GM13977 (cell line): ENCODE measurements at places on chromosomes 5 and 9.

- no peak for DNase-seq
These were observed 182.8 kb upstream of the GDNF start for GRCh38 chr5:38022631-38023030.

GRCh38 chr5:89662499-89662898 is 747.1 kb downstream of the CETN3 start:
- no peak for DNase-seq

DNA sequence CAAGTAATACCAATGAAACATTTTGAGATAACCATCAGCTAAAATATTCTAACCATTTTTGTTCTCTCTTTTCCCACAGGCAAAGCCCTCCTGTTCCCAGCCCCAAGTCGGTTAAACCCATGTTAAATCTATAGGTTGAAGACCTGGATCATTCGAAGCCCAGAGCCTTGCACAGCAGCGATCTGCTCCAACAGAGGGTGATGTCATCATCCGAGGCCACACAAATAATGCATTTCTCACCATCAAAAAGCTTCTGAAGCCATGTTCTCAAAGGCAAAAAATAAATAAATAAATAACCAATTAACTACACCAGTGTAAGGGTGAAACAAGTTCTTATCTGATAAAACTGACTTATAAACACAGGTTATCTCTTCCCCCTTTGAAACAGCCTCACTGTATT is 169.2 kb downstream of the ENTREP1 start:
- DNase-seq: no peak

DNA sequence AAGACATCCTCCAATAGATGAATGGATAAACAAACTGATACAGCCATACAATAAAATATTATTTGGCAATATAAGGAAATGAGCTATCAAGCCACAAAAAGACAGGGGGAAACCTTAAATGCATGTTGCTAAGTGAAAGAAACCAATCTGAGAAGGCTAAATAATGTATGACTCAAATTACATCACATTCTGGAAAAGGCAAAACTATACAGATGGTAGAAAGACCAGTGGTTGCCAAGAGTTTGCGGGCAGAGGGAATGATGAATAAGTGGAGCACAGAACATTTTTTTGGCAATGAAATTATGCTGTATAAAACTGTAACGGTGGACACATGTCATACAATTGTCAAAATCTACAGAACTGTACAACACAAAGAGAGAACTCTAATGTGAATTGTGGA is 63.3 kb downstream of the CSF2 start:
- DNase-seq: no peak

GRCh38 chr9:135343136-135343535 is 136.4 kb upstream of the PPP1R26 start:
- DNase-seq: no peak
